Thoracic aorta endothelial cell (primary cell): ENCODE measurements at places on chromosomes 16 and 17. TPM values are rescaled to one million over a fixed set of nuclear protein-coding genes. Genes with fewer than 3 reads are reported as not detected.

AANAT gene
- total RNA-seq = not detected in 2 replicates

JUP gene
- 107 and 115 TPM in 2 replicates for total RNA-seq

KDM6B gene
- total RNA-seq = 5.3 and 8.9 TPM in 2 replicates

OTOP3 gene
- total RNA-seq = not detected in 2 replicates

ENPP7 gene
- total RNA-seq = not detected in 2 replicates

CNTNAP1 gene
- total RNA-seq = 29.8 and 35.5 TPM in 2 replicates

CDC42EP4 gene
- total RNA-seq = 21.5 and 35.2 TPM in 2 replicates
